ENCODE measurements at places on chromosomes 13 and 19. TPM values are rescaled to one million over a fixed set of nuclear protein-coding genes. Genes with fewer than 3 reads are reported as not detected.

The ARL11 gene
- total RNA-seq, result 1.7 TPM

The ZMYM5 gene
- 8.7 TPM for total RNA-seq

The KLK5 gene
- total RNA-seq, result 0.42 TPM

The FAM216B gene
- total RNA-seq, result 14.8 TPM

The ARHGEF18 gene
- total RNA-seq, result 9.9 TPM

The ATXN8OS gene
- total RNA-seq, result not detected

The KIR3DL1 gene
- total RNA-seq, result not detected

The GGACT gene
- 1.9 TPM for total RNA-seq

All from left cardiac atrium (tissue), 4 donors.